ENCODE measurements at places on chromosomes 11 and 22.

DNA sequence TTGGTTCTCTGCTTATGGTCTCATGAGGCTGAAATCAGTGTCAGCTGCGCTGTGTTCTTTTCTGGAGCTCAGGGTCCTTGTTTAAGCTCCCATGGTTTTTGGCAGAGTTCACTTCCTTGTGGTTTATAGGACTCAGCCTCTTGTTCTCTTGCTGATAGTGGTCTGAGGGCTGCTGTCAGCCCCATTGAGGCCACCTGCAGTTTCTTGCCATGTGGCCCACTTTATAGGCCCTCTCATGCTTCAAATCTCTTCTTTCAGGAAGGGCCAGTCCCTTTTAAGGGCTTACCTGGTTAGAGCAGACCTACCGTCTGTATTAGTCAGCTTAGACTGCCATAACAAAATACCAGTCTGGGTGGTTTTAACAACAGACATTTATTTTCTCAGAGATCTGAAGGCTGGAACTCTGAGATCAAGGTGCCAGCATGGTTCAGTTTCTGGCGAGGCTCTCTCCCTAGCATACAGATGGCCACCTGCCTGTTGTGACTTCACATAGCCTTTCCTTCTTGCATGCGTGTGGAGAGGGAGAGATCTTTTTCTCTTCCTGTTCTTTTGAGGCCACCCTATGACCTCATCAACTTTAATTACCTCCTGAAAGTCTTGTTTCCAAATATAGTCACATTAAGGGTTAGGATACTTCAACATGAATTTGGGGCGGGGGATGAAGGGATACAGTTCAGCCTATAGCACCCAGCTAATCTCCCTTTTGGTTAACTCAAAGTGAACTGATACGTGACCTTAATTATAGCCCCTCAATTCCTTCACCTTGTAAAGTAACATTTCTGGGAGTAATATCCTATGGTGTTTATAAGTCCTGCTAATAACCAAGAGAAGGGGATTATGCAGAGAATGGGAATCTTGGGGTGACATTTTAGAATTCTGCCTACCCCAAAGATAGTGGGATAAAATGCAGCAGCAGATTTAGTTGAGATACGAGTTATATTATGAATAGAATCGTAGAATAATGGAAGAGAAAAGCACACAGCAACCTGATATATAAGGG, 131.8 kb downstream of the UVRAG start:
- no peak for DNase-seq

DNA sequence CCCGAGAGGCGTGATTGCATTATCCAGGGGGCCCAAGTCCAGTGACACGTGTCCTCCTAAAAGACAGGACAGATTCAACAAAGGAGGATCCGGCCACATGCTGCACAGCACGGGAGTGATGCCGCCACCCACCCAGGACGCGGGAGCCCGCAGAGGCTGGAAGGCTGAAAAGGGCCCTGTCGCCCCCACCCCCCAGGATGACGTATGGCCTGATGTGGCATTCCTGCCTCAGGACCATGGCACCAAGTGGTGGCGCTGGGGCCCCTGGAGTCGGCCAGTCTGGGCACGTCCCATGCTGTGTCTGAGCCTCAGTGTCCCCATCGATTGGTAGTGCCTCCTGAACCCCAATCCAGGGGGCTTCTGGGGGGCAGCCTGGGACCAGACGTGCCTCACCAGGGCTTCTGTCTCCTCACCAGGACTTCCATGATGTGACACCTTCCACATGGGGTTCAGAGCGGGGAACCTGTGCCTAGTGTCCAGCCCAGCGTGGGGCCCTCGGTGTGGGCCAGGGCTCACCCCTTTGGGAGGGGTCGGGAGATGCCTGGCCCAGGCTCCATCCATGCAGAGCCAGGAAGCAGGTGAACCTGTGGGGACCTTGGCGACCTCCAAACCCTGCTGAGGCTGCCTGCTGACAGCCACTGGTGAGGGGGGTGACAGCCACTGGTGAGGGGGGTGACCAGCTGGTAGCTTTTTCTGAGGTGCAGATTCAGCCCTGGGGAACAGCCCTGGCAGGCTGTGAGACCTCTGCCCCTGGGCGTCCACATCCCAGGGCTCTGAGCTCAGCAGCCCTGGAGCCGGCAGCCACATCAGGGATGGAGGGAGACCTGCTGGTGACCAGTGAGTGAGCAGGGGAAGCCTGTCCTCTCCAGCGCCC, 75.3 kb downstream of the KCNQ1 start:
- no peak for DNase-seq

GRCh38 chr11:108530426-108530825, 32.2 kb upstream of the POGLUT3 start:
- no peak for DNase-seq

DNA sequence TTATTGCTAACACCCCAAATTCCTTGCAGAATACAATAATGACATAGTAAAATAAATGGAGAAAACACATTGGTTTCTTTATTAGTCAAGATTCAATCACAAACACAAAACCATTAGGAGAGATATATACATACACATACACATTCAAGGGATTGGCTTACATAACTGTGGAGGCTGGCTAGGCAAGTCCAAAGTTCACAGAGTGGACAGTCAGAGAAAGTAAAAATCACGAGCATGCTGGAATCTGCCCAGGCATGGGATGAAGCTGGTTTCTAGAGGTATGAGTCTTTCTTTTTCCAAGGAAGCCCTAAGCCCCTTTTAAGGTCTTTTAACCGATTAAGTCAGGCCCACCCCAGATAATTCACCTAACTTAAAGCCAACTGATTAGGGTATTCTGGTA, 13.6 kb upstream of the OR56B1 start:
- DNase-seq = no peak

- DNase-seq = peak; percentile 28
Measured at GRCh38 chr11:95849087-95849825, 59.0 kb downstream of the CEP57 start.

GRCh38 chr11:31132531-31133421, 236.8 kb downstream of the DCDC1 start:
- no peak for DNase-seq

DNA sequence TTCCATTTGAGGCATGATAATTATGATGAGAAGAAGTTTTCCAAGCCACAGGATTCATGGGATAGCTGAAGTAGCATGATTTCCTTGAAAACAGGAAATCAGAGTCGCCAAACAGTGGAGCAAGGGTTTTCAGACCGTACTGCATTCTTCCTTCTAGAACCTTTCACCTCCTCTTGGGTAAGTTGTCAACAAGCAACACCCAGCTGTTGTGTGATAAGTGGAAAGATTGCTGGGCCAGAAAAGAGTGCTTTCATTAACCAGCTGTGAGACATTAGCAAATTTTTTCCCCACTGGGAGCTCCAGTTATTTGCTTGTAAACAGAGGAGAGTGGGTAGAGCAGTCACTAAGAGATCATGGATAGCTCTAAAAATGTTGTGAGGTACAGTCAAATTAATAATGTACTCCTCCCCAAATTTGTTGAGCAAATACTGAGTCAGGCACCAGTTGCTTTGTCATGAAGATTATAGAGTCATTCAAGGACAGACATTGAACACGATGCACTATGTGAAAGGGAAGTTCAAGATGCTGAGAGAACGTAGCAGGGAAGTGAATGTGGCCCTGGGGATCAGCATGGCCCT, 11.7 kb upstream of the MPEG1 start:
- no peak for DNase-seq

Data from CD4-positive, alpha-beta T cell treated with Interleukin-6 at 100 ng/mL for 8 hours (primary cell).